Activated CD8-positive, alpha-beta T cell treated with anti-CD3 and anti-CD28 coated beads, Interleukin-2, amount 10 ng/mL, durations not matched to agents 7 days and 5 days (primary cell): ENCODE measurements at places on chromosomes 13 and 19. TPM values are rescaled to one million over a fixed set of nuclear protein-coding genes. Genes with fewer than 3 reads are reported as not detected.

- H3K27ac ChIP-seq = no peak overlapping the region
- peaks cover 14% of the 10 kb centered on the region for H3K4me1 ChIP-seq
- H3K27me3 ChIP-seq = no peaks in the 10 kb centered on the region
- DNase-seq = no peak
- H3K36me3 ChIP-seq = no peaks in the 10 kb centered on the region
- H3K4me3 ChIP-seq = no peak overlapping the region
These were observed 44.2 kb downstream of the MBNL2 start for GRCh38 chr13:97266332-97266731.

DNA sequence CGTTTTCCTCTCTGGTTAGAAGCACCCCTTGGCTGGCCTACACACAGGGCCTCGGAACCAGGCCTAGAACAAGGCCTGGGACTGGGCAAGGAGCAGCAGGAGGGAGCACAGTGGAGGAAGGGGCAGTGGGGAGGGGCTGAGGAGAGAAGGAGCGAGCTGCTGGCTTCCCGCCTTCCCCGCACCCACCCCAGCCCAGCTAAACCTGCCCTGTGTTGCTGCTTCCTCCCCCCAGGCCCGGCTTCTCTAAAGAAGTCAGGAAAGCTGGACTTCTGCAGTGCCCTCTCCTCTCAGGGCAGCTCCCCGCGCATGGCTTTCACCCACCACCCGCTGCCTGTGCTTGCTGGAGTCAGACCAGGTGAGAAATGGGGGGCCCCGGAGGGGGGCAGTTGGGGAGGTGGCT is 24.3 kb downstream of the LYL1 start:
- no peak overlapping the region for H3K27ac ChIP-seq
- no peaks in the 10 kb centered on the region for H3K36me3 ChIP-seq
- H3K27me3 ChIP-seq = no peaks in the 10 kb centered on the region
- no peak for DNase-seq

The PLK5 gene
- total RNA-seq = not detected

The CD37 gene
- total RNA-seq = 176 TPM

- H3K4me3 ChIP-seq = no peak overlapping the region
- no peaks in the 10 kb centered on the region for H3K4me1 ChIP-seq
- no peaks in the 10 kb centered on the region for H3K27me3 ChIP-seq
- H3K36me3 ChIP-seq = no peaks in the 10 kb centered on the region
- no peak overlapping the region for H3K27ac ChIP-seq
- no peak for DNase-seq
These were observed 2818.6 kb upstream of the PCDH20 start for GRCh38 chr13:64234255-64234654.
